ENCODE measurements at places on chromosomes 4 and X.

DNA sequence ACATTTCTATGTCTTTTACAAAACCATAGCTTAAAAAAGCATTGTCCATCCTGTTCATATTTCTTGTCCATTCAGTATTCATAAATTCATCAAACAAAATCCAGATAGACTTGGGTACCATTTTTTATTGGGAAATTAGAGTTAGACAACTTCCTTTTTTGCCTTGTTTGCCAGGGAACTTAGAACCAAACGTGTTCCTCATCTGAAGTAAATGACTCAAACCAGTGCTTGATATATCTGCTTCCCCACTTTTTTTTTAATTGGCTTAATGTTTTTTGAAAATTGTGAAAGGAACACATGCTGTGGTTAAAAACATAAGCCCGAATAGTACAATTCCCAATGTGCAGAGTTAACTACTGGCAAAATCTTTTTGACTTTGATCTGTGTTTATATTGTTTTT lies 44.2 kb downstream of the DLG3 start:
- no peak for DNase-seq

DNA sequence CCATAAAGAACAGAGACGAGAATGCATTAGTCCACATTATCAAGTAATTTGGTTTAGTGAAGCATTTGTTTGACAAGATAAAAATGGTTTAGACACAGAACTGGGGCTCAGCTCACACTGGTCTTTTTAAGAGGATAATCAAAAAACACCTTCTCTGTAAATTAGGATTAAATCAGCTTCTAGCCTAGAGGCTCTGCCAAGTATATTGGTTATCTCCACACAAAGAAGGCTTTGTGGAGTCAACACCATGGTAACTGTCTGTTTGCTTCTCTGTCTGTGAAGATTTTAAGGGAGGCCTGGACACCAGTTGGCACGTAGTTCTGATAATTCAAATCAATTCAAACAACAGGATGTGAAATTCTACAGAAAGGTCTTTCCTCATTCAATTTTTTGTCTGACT lies 687.0 kb downstream of the DMD start:
- DNase-seq = no peak

GRCh38 chr4:24910499-24910898 lies 2.3 kb downstream of the CCDC149 start:
- no peak for DNase-seq

DNA sequence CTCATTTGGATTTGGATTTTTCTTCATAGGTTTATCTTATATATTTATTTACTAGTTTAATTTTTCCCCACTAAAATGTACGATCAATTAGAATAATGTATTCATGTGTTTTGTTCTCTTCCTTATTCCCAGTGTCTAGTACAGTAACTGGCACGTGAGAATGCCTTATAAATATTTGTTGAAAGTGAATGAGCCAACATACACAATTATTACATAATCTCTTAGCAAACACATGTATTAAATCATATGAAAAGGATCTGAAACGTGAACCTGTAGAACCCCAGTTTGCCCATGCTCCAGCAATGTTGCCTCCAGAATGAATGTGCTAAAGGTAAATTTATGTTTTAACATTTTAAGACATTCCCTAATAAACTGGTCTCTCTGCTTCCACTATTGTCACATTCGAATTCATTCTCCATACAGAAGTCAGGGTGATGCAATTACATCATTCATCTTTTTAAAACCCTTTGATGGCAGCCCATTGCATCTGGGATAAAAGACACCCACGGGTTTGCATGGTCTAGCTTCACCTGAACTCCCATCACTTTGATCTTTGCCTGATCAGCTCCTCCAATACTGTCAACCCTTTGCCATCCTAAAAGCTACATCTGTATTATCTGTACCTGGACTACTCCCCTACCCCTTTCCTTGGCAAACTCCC lies 30.7 kb upstream of the AREG start:
- DNase-seq = no peak

GRCh38 chr4:5930876-5931275 lies 38.0 kb upstream of the CRMP1 start:
- no peak for DNase-seq

GRCh38 chrX:48826135-48826875 lies at the start of gene ERAS:
Gene ERAS (plus strand): TSS chrX:48826513. CDS start chrX:48829124, 2,611 bp downstream.
- DNase-seq = no peak

GRCh38 chr4:107855723-107856122 lies 31.0 kb downstream of the SGMS2 start:
- DNase-seq = no peak

DNA sequence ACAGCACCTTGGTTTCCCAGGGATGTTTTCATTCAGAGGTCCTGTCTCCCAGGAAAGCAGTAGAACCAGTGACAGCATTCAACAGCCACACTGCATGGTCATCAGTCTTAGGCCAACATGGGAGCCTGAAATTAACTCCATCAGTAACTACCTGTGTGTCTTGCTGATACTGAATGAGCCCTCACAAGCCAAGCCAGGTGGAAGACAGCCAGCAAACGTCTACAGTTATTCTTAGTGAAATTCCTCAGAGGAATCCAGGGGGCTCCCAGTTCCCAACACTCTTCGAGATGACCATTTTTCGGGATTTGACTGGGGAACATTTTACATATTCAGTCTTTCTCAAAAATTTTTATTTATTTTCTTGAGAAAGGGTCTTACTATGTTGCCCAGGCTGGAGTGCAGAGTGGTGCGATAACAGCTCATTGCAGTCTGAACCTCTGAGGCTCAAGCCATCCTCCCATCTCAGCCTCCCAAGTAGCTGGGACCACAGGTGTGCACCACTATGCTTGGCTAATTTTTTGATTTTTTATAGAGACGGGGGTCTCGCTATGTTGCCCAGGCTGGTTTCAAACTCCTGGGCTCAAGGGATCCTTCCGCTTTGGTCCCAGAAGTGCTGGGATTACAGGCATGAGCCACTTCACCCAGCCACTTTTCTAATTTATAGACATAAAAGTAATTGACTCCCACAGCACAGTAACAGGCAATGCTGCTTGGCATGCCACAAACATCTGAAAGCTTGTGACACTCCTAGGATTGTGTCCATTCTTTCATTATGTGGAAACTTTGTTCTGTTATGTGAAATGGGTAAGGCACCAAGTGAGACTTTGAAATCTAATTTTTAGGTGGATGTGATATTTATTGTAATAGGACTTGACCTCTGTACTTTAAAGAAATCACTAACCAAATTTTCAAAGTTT lies 116.9 kb downstream of the SOWAHB start:
- DNase-seq = no peak

- DNase-seq = no peak
Measured at GRCh38 chr4:93501946-93502345, 326.6 kb upstream of the ATOH1 start.

All from cerebellar cortex (tissue), 1 donor.